ENCODE measurements at places on chromosomes 13 and 19. TPM values are rescaled to one million over a fixed set of nuclear protein-coding genes. Genes with fewer than 3 reads are reported as not detected.
A peak's percentile ranks its signal among the peaks of the same experiment; 100 is the strongest.

DNA sequence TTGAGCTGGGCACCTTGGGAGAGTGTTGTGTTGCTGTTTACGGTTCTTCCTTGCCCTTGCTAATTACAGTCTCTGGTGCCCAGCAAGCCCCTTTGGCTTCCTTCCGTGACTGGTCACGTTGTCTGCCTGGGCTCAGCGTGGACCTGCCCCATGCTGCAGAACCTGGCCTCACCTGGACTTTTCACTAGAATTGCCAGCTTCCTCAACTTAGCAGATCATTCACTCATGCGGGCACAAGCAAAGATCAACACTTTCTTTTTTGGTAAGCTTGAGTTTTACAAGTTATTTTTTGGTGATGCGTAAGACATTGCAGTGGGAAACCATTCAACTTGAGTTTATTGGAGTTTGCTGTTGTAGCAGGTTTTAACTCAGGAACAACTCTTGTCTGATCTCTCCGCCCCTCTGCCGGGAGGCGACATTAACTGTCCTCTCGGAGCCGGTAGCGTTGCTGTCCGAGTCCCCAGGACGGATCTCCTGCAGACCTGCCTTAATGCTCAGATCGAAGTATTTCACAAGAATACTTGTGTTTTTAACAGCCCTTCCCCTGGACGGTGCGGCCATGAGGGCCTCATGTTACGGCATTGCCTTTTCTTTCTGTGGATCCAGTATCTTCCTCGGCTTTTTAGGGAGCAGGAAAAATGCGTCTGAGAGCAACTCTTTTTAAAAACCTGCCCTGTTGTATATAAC, 15.7 kb upstream of the TEX29 start:
- no peak for DNase-seq

GRCh38 chr13:44110091-44110621, 230.5 kb downstream of the LACC1 start:
- no peak for DNase-seq

GRCh38 chr19:17264641-17264979, at the start of gene USHBP1:
Gene USHBP1 (minus strand): TSS chr19:17264745. CDS start chr19:17264299, 446 bp downstream.
- DNase-seq = no peak

DNA sequence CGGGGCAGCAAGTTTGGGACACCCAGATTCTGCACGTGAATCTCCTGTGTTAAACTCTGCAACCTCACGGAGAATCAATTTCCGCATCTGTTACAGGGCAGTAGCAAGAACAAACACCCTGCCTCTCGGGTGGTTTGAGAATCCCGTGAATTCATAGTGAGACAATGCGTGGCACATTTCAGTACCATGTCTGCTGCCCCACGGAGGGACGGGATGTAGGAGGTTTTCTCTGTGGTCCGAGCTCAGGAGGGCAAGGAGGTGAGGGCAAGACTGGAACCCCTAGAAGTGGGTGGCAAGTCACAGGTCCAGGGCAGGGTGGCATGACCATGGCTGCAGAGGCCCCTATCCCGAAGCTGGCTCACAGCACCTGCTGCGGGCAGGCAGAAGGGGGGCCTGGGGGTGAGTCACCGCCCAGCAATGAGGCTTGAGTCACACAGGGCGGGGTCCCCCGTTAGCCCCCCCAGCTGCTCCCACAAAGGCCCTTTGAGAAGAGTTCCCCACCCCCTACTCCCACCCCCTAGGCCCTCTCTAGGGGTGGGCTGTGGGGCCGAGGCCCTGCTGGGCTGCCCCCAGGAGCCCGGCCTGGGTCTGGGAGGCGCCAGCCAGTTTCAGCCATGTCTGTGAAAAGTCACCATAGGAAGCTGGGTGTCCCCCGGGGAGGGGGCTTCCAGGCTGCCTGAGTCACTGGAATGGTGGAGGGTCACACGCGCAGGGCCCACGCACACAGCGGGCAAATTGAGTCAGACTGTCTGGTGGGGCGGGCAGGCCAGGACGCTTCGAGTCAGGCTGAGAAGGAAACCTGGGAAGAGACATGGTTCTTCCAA, 25.8 kb upstream of the NANOS3 start:
- DNase-seq = peak; percentile 99

GRCh38 chr19:5567970-5568407, 236 bp upstream of the TINCR start:
- DNase-seq = no peak

DNA sequence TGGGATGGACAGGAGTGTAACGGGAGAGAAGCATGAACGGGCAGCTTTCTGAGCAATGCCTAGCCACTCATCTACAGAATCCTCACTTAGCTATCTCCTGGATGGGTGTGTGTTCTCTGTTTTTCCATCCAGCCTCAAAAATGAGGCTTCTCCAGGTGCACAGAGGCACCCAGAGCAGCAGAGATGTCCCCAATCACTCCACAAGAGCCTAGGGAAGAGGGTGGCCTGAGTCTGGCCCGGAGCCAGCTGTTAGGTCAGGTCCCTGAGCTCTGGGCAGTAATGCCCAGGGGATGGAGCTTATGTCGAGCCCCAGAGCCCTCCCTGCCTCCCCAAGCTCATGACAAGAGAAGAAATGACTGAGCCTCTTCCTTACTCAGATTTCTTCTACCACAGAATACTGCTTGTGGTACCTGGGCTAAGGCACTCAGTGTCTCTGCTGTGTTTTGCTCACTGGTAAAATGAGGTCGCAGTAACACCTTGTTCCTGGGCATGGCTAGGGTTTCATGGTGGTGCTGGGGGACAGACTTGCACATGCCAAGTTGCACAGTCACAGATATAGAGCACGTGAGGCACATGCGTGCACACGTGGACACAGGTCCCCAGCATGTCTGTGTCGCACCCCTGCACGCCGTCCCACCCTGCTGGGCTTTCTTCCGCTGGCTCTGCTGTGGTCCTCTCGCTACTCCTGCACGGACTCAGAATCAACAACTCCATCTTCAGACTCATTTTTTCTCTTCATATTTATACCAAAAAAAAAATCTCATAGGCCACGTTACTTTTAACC, 86.6 kb upstream of the SOX1 start:
- no peak for DNase-seq

- DNase-seq = no peak
Measured at GRCh38 chr13:43196750-43197370, 173.5 kb downstream of the DNAJC15 start.

- no peak for DNase-seq
Measured at GRCh38 chr13:106311004-106311403, 224.5 kb downstream of the EFNB2 start.

DNA sequence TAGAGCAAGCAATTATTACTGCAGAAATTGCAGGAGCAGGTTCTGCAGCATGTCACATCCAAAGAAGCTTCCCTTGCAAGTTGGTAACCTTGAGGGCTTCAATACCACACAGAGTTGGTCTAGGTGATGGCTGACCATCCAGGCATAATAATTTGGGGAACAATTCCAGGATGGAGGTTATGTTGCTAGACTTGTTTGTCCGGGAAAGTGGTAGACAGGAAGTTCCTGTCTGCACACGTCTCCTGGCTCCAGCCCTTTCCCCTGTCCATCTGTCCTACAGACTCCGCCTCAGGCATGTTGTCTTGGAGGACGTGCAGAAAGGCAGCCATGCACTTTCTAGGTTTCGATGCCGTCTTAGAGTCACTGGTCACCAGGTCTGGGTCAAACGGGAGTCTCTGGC, 26.0 kb downstream of the DPRX start:
- no peak for DNase-seq

GRCh38 chr19:294341-294945, 3.2 kb upstream of the PLPP2 start:
- no peak for DNase-seq

DNA sequence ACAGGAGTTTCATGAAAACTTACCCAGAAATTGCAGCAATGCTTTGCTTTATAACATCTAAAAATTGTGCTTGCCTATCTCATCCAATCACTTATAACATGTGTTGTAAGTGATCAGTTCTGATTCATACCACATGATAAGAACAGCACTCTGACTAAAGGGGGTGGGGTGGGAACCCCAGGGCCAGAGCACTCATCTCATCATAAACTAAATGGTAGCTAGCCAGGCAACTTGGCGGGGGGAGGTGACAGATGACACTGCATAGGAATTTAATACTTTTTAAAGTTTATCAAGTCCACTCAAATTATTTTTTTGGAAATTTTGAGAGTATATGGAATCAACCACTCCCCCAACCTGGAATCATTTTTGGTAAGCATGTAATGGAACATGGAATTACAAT, 42.1 kb downstream of the FOXO1 start:
- DNase-seq = peak; percentile 12

The KLK1 gene
- not detected for total RNA-seq

The TRIM28 gene
- total RNA-seq = 1,553 TPM

The UGGT2 gene
- 18.5 TPM for total RNA-seq

The ZSWIM9 gene
- total RNA-seq = 1.7 TPM
